Right atrium auricular region (tissue), 2 donors: ENCODE measurements at places on chromosomes 7 and 10.
A peak's percentile ranks its signal among the peaks of the same experiment; 100 is the strongest.

- DNase-seq = peak; percentile 63
- no peaks in the 10 kb centered on the region for H3K36me3 ChIP-seq
- H3K4me3 ChIP-seq = peak overlapping the region; percentile 83
- H3K27ac ChIP-seq = peak overlapping the region; percentile 91
- H3K27me3 ChIP-seq = no peaks in the 10 kb centered on the region
Observed at GRCh38 chr7:27661811-27662489, 733 bp downstream of the HIBADH start.

DNA sequence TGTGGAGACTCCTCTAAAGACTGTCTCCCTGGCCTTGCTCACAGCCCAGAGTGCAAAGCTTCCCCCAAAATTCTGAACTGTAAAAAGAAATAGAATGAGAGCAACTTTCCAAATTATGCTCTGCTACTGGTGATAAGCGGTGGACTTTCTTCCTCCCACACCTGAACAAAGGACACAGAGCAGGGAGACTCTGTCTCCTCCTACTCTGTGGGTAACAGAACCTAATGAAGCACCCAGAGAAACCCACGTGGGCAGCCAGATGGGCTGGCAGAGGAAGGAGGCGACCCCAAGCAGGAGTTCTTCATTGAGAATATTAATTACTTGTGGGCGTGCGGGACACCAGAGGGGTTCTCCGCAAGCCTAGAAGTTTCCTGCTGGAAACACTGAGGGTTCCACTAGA lies 139.5 kb downstream of the KMT2E start:
- H3K36me3 ChIP-seq = no peaks in the 10 kb centered on the region
- H3K4me3 ChIP-seq = no peak overlapping the region
- peaks cover 10% of the 10 kb centered on the region for H3K4me1 ChIP-seq
- no peak overlapping the region for H3K27ac ChIP-seq

GRCh38 chr10:60951272-60951724 lies 7.3 kb upstream of the RHOBTB1 start:
- H3K27ac ChIP-seq = no peak overlapping the region
- no peaks in the 10 kb centered on the region for H3K36me3 ChIP-seq
- DNase-seq = no peak
- no peak overlapping the region for H3K4me3 ChIP-seq
- H3K4me1 ChIP-seq = no peaks in the 10 kb centered on the region
- no peaks in the 10 kb centered on the region for H3K27me3 ChIP-seq

- H3K4me1 ChIP-seq = peaks cover 15% of the 10 kb centered on the region
- no peaks in the 10 kb centered on the region for H3K27me3 ChIP-seq
- DNase-seq = no peak
- H3K27ac ChIP-seq = peak overlapping the region; percentile 61
Observed at GRCh38 chr7:149285603-149286002, 23.6 kb downstream of the ZNF783 start.

DNA sequence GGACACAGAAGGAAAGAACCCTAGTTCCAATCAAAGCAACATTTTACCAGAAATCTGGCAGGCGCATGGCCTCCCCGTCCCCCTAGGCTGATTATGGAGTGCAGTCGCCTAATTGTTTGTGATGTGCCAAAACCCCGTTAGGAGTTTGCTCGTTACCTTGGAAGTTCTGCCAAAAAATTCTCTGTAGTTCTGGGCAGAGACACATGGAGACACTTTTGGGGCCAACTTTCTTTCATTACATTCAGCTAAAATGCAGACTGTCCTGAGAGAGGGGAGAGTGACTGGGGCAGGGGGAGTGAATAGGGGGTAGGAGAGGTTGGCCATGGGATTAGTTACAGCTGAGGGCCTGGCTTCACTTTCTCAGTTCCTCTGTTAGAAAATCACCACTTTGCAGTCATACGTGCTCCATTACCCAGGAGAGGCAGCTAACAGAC lies 158.0 kb upstream of the NPVF start:
- no peak for DNase-seq
- no peak overlapping the region for H3K27ac ChIP-seq
- H3K27me3 ChIP-seq = no peaks in the 10 kb centered on the region
- H3K4me3 ChIP-seq = no peak overlapping the region
- peaks cover 15% of the 10 kb centered on the region for H3K4me1 ChIP-seq

- H3K27me3 ChIP-seq = no peaks in the 10 kb centered on the region
- no peak for DNase-seq
- no peak overlapping the region for H3K27ac ChIP-seq
Observed at GRCh38 chr10:117223693-117224430, 17.1 kb upstream of the SLC18A2 start.

- no peak overlapping the region for H3K4me3 ChIP-seq
- no peak overlapping the region for H3K27ac ChIP-seq
- peak; percentile 51 for DNase-seq
- no peaks in the 10 kb centered on the region for H3K27me3 ChIP-seq
- H3K4me1 ChIP-seq = no peaks in the 10 kb centered on the region
Observed at GRCh38 chr7:47833211-47833610, 115.1 kb downstream of the PKD1L1 start.

DNA sequence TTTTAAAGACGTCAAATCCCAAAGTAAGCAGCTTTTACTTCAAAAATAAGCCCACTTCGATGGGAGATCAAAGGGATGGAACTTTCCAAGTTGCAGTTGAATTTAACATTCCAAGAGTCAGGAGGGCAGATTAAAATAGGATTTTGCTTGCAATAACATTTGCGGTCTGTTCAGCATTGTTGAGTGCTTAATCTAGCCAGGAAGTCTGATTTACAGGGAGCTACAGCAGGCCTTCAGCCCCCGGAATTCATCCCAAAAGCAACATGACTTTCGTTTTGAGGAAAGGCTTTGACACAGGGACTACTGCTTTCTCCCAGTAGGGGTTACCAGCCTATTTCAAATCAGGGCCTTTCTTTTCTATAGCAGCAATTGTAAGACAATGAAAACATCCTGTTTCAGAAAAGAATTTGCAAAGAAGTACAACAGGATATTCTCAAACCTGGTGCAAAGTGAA lies 279.6 kb upstream of the PITRM1 start:
- H3K27me3 ChIP-seq = no peaks in the 10 kb centered on the region
- DNase-seq = no peak
- no peaks in the 10 kb centered on the region for H3K36me3 ChIP-seq
- H3K4me3 ChIP-seq = no peak overlapping the region
- peak overlapping the region; percentile 63 for H3K27ac ChIP-seq

DNA sequence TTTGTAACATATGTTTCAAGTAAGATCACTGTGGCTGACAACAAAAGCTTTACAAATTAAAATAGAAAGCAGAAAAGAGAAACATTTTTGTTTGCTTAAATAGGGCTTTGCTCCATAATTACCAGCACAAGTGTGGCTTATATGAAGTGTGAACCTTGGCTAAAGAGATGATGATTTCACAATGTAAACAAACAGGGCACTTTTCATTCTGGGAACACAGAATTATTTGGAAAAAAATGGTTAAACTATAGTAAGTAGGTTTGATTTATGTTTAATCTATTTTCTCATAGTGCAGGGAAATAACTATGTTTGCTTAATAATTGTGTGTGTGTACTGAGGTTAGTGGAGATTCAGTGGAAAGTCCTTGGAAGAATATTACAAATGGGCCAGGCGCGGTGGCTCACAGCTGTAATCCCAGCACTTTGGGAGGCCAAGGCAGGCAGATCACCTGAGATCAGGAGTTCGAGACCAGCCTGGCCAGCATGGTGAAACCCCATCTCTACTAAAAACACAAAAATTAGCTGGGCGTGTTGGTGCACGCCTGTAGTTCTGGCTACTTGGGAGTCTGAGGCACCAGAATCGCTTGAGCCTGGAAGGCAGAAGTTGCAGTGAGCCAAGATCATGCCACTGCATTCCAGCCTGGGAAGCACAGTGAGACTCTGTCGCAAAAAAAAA lies 19.1 kb upstream of the OTUD1 start:
- H3K36me3 ChIP-seq = no peaks in the 10 kb centered on the region
- H3K4me3 ChIP-seq = no peak overlapping the region
- no peak for DNase-seq

DNA sequence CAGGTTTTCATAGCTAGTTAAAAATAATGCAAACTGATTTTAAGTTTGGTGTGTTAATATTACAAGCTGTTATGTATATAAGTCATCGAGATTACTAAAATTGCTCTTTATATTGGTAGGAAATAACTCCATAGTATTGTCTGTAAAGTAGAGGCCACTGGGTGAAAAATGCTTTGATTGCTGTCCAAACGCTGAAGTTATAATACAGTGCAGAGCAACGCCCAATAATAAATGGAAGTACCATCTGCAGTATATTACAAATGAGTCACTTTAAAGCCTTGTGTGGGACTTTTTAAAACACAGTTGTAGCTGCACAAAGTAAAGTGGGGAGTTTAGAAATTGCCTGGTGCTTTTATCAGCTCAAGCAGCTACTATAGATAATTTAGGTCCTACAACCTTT lies 196.1 kb downstream of the NXPH1 start:
- H3K36me3 ChIP-seq = no peaks in the 10 kb centered on the region
- H3K4me3 ChIP-seq = no peak overlapping the region
- no peaks in the 10 kb centered on the region for H3K4me1 ChIP-seq
- no peak for DNase-seq

GRCh38 chr10:48463318-48464003 lies 141.4 kb downstream of the ARHGAP22 start:
- H3K4me3 ChIP-seq = no peak overlapping the region
- no peaks in the 10 kb centered on the region for H3K4me1 ChIP-seq
- no peaks in the 10 kb centered on the region for H3K27me3 ChIP-seq

DNA sequence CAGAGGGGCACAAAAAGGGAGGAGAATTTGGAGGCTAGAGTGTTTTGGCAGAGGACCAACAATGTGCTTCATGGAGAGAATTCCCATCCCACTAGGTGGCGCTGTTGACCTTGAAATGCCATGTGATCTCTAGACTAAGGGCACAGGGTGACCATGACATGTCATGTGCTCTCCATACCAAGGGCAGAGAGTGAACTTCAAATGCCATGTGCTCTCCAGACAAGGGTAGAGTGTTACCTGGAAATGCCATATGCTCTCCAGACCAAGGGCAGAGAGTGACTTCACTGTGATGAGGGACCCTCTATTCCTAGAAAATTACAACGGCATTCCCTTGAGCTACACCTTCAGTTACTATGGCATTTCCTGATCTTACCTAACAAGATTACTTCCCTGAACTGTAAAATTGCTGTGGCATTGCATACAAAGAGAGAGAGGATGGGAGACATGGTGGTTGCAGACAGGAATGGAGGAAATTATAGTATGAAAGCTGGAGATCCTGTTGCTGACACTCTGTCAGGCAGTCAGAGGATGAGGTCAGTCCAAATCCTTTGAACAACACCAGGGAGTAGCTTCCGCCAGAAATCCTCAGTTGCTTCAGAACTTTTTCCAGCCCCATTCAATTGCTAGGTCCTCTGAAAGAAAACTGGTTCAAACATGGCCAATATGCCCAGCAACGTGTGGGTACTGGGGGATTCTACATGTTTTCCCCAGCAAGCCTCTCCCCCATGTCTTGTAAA lies 60.9 kb upstream of the ACSM6 start:
- H3K27me3 ChIP-seq = no peaks in the 10 kb centered on the region
- H3K27ac ChIP-seq = no peak overlapping the region

GRCh38 chr7:18792871-18793595 lies 297.5 kb downstream of the HDAC9 start:
- H3K4me3 ChIP-seq = no peak overlapping the region
- H3K36me3 ChIP-seq = no peaks in the 10 kb centered on the region
- no peak overlapping the region for H3K27ac ChIP-seq
- H3K4me1 ChIP-seq = no peaks in the 10 kb centered on the region

DNA sequence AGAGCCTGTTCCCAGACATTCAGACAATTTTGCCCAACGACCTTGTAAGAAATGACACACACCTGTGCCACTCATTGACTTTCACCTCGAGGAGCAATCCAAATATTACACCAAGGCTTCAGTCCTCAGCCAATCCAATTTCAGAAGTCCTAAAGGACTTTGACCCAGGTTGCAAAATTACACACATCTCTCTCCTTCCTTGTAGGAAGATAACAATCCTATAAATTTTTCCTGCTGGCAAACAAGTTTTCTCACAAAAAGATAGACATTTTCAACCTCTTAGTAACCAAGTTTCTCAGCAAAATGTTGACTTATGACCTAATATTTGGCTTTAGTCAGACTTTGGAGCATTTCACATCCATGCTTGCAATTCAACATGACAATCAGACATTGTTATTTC lies 745.0 kb downstream of the GRID1 start:
- H3K36me3 ChIP-seq = no peaks in the 10 kb centered on the region
- no peaks in the 10 kb centered on the region for H3K27me3 ChIP-seq
- no peaks in the 10 kb centered on the region for H3K4me1 ChIP-seq
- DNase-seq = no peak

DNA sequence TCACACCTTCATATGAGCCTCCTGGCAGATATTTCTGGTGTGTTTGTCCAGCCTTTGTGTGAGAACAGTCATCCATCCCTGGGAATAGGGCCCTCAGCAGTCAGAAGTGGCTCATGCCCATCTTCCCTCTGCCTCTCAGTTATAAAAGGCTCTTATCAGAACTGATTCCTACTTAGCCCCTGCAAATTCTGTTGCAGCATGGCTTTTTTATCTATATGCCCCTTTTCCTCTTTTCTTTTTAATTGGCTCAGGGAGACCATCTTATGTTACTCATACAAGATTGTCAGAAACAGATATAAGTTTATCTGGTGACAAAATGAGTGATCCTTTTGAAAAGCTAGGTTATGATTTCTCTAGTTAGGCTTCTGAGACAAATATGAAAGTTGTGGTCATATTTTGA lies 194.1 kb downstream of the CREB5 start:
- no peaks in the 10 kb centered on the region for H3K4me1 ChIP-seq
- H3K36me3 ChIP-seq = no peaks in the 10 kb centered on the region
- H3K27ac ChIP-seq = no peak overlapping the region
- H3K27me3 ChIP-seq = no peaks in the 10 kb centered on the region
- no peak for DNase-seq
- no peak overlapping the region for H3K4me3 ChIP-seq

- no peak overlapping the region for H3K4me3 ChIP-seq
- no peak overlapping the region for H3K27ac ChIP-seq
- no peak for DNase-seq
- H3K36me3 ChIP-seq = no peaks in the 10 kb centered on the region
- H3K4me1 ChIP-seq = no peaks in the 10 kb centered on the region
- no peaks in the 10 kb centered on the region for H3K27me3 ChIP-seq
Observed at GRCh38 chr10:109966961-109967738, 40.6 kb upstream of the ADD3 start.

DNA sequence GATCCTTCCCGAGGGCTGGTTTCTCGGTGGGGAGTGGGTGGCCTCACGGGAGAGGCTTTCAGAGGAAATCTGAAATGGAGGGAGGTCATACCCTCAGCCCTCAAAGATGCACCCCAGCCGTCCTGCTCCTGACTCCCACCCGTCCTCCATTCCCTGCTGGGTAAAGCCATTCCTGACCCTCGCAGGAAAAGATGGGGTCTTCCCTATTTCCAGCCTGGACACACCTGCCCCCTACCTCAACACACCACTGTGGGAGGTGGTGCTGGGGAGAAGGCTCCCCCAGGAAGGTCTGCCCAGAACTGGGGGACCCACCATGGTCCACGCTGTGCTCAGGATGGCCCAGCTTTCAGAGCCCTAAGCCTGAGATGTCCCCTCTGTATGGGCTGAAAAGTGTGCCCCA lies 86.9 kb downstream of the CHST15 start:
- H3K27me3 ChIP-seq = no peaks in the 10 kb centered on the region

- peaks cover 18% of the 10 kb centered on the region for H3K27me3 ChIP-seq
- H3K27ac ChIP-seq = no peak within 1 kb of the TSS
- H3K4me1 ChIP-seq = peaks cover 18% of the 10 kb centered on the region
- peak within 1 kb of the TSS; percentile 55 for H3K4me3 ChIP-seq
Observed at GRCh38 chr7:26151953-26152781, at the start of gene NFE2L3. Gene NFE2L3 (plus strand): TSS chr7:26152198. CDS start chr7:26152499, 301 bp downstream.

- DNase-seq = no peak
- H3K27ac ChIP-seq = no peak overlapping the region
- no peak overlapping the region for H3K4me3 ChIP-seq
- no peaks in the 10 kb centered on the region for H3K4me1 ChIP-seq
- H3K36me3 ChIP-seq = no peaks in the 10 kb centered on the region
Observed at GRCh38 chr7:2894118-2894940, 50.2 kb upstream of the GNA12 start.
